OCI-LY7 (cell line): ENCODE measurements at places on chromosomes 6 and 20. TPM values are rescaled to one million over a fixed set of nuclear protein-coding genes. Genes with fewer than 3 reads are reported as not detected.

HIVEP1 gene
- total RNA-seq, result 22.1 and 29.5 TPM in 2 replicates

DNA sequence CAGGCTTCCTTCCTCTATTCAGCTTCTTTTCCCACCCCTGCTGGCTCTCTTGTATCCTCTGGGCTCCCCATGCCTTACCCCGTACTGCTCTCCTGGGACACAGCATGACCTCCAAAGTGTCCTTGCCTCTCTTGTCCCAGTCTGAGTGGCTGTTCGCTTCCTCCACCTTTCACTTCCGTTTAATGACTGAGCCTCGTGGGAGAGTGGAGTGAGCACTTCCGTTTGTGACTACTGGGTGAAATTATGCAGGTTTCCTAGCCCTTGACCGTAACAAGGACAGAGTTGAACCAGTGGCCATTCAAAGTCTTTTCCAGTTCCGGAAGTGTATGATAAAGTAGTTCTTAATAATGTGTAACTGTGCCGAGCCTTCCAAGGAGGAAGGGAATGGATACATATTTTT is 109.2 kb downstream of the ARID1B start:
- peak; percentile 60 for DNase-seq

- no peak for DNase-seq
Measured at GRCh38 chr6:32906539-32906938, 34.3 kb downstream of the HLA-DMB start.

- no peak for DNase-seq
Measured at GRCh38 chr6:159168536-159169192, 536 bp upstream of the FNDC1 start.
